ENCODE measurements at places on chromosomes 3 and 15. TPM values are rescaled to one million over a fixed set of nuclear protein-coding genes. Genes with fewer than 3 reads are reported as not detected.

The C3orf20 gene
- polyA plus RNA-seq, result 0.19 TPM

The FANCD2OS gene
- polyA plus RNA-seq, result not detected

The SERINC4 gene
- polyA plus RNA-seq, result not detected

The LRTM1 gene
- polyA plus RNA-seq, result not detected

The GUCA1C gene
- 0.55 TPM for polyA plus RNA-seq

DNA sequence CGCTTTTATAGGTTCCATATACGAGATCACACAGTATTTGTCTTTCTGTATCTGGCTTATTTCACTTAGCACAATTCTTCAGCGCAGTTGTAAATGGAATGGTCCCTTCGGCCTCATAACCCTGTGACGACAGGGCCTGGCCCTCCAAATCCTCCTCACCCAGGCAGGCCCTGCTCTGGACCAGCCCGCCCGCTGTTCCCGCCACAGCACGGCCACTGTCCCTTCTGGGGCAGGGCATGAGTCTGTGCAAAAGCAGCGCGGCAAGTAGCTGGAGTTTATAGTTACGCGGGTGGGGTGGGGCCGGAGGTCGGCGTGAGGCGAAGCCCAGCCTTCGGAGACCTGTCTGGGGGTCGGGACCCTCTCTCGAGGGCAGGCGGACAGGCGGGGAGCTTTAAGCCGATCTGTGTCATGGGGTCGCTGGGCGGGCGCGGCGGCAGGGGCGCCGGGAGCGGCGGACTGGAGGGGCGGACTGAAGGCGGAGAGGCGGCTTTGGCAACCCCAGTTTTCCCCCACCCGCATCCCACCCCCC is 543 bp downstream of the ARPIN start:
- DNase-seq, result no peak

DNA sequence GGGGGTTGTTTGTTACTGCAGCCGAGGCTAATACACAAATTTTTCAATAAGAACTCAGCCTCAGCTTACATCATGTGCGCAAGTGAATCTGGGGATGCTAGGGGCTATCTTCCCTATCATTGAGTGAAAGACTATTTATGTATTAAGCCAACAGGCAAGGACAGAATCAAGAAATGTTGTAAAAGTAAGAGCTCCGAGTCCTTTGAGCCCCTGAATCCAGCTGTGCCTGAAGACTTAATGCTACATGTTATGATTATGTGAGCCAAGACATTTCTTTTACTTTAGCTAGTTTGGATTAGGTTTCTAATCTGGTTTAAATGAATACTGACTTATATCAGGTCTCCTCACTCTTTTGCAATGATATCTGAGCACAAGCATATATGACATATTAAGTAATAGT is 782.9 kb upstream of the CFAP20DC start:
- no peak for DNase-seq

DNA sequence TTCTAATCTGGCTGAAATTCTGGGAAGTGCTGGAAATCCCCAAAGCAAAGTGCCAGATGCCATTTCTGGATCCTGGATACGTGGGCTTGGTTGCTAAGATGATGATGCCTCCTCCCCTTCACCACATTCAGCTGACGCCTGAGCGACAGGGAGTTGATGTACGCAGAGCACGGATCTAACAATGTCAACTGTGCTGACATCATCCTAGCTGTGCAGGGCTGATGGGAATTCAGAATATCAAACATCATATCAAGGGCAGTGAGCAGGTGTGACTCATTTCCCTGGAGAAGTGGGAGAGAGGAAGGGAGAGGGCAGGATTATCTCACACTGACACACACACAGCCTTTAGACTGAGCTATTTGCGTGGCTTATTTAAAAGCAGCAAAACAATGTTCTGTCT is 92.6 kb upstream of the ZBTB20 start:
- no peak for DNase-seq

DNA sequence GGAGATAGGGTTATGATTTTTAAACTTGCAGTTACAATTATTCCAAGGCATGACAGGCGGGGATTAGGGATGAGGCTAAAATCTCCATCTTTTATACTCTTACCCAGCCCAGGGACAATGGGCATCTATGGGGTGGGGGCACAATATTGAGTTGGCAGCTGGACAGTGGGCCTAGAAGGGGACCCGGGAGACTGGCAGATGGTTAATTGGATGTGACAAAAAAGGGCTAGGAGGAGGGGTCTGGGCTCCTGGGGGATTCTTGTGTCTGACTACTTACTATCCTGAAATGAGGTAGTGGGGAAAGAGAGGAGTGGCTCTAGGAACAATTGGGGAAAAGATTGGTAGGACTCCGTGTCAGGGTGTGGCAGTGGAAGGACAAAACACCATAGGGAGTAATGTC is 53.0 kb upstream of the ROPN1 start:
- DNase-seq, result no peak

All from left renal cortex interstitium (tissue), 4 donors.